ENCODE measurements at places on chromosomes 11 and 22. TPM values are rescaled to one million over a fixed set of nuclear protein-coding genes. Genes with fewer than 3 reads are reported as not detected.

The OMP gene
- not detected for total RNA-seq

The DNAJB7 gene
- not detected for total RNA-seq

The KLHL35 gene
- total RNA-seq, result 0.52 TPM

The ZDHHC13 gene
- 6.4 TPM for total RNA-seq

The OVOL1 gene
- not detected for total RNA-seq

The KMT2A gene
- 126 TPM for total RNA-seq

The HBB gene
- total RNA-seq, result 76.0 TPM

The GGTLC3 gene
- not detected for total RNA-seq

The PLEKHB1 gene
- 15.3 TPM for total RNA-seq

The C11orf91 gene
- not detected for total RNA-seq

The APOL5 gene
- not detected for total RNA-seq

The MPEG1 gene
- total RNA-seq, result 84.1 TPM

The EMSY gene
- 25.6 TPM for total RNA-seq

The AQP11 gene
- 0.10 TPM for total RNA-seq

The GGA1 gene
- total RNA-seq, result 60.8 TPM

The SYT7 gene
- total RNA-seq, result under 0.01 TPM

The DCPS gene
- total RNA-seq, result 6.2 TPM

The TRIM51 gene
- total RNA-seq, result not detected

The FAU gene
- total RNA-seq, result 338 TPM

The ADM2 gene
- total RNA-seq, result 0.31 TPM

The TSSK2 gene
- 0.21 TPM for total RNA-seq

The GRM5 gene
- not detected for total RNA-seq

The SLC6A5 gene
- total RNA-seq, result not detected

The SLC22A25 gene
- not detected for total RNA-seq

The VSIG10L2 gene
- not detected for total RNA-seq

The CRACR2B gene
- 0.84 TPM for total RNA-seq

The GPR83 gene
- 0.10 TPM for total RNA-seq

The RASD2 gene
- 0.52 TPM for total RNA-seq

The MUC5AC gene
- total RNA-seq, result under 0.01 TPM

The MYRF gene
- total RNA-seq, result 0.31 TPM

The GLB1L2 gene
- 0.42 TPM for total RNA-seq

The POU2F3 gene
- total RNA-seq, result not detected

The DRD4 gene
- total RNA-seq, result 0.10 TPM

The WBP2NL gene
- total RNA-seq, result 0.42 TPM

The GNG3 gene
- total RNA-seq, result not detected

The CHEK2 gene
- 5.1 TPM for total RNA-seq

The GLYATL1B gene
- not detected for total RNA-seq

The OR4C5 gene
- not detected for total RNA-seq
